ENCODE measurements at places on chromosomes 16 and 17.

- DNase-seq: no peak
These were observed 6.8 kb upstream of the FOXN1 start for GRCh38 chr17:28499364-28499664.

GRCh38 chr16:854808-855410 is 54.4 kb upstream of the GNG13 start:
- no peak for DNase-seq

DNA sequence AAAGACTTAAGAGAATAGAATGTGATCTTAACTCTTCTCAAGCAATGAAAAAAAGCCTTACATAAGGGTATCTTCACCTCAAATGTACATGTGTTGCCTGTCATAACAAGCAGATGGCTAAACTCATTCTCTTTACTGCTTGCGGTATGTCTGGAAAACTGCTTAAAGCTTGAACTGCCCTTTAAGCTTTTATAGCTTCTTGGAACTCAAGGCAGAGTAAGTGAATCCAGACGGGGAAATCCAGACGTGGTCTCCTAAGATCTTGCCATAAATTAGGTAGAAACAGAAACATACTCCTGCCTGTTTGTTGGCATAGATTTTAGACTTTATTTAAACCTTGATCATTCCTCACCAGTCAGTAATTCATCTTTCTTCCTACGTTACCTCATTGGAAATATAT is 19.6 kb downstream of the CLUAP1 start:
- DNase-seq: no peak

GRCh38 chr17:881778-882177 is 97.8 kb downstream of the NXN start:
- DNase-seq: no peak

- peak; percentile 37 for DNase-seq
These were observed 2.0 kb downstream of the PRSS33 start for GRCh38 chr16:2785101-2785991.

DNA sequence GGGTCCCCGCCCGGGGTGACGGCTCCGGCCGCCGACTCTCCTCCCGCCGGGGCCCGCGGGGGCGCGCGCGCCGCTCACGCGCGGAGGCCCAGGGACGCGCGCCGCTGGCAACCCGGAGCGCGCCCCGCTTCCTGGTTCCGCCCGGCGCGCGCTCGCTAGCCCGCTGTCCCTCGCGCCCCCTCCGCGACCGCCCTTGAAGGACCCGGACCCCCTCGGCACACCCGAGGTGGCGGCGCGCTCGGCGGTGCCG is at the start of gene STAT5B:
STAT5B (minus strand) TSS at position 33 of the 250 bp plus-strand sequence. CDS start 44,264 bp downstream, outside the sequence.
- peak; percentile 84 for DNase-seq

DNA sequence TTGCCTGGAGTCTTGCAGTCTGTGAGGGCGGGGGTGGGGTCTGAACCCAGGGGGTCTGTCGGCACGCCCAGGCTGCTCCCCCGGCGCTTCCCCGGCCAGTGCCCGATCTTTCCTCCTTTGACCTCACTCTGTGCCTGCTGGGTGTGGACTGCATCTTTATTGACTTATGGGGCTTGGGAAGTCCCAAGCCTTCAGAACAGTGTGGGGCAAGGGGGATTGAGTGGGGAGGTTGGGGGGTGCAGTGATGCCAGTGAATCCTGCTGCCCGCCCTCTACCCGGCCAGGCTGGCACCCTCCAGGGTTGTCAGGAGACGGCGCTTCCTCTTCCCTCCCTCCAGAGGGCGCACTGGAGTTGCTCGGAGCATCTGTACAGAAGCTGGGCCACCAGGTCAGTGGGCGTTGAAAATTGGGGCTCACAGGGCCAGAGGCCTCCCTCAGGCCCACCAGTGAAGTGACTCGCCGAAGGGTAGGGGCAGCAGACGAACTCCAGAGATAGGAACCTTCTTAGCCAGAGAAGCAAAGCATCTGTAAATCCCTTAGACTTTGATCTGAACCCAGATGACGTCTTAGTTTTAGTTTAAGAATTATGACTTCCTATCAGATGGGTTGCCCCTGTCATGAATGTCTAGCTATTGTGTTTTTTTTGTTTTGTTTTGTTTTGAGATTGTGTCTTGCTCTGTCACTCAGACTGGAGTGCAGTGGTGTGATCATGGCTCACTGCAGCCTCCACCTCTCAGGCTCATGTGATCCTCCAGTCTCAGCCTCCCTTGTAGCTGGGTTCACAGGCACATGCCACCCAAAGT is 184.8 kb upstream of the CIBAR2 start:
- no peak for DNase-seq

- no peak for DNase-seq
These were observed 23.2 kb upstream of the KLHL11 start for GRCh38 chr17:41888332-41888965.

DNA sequence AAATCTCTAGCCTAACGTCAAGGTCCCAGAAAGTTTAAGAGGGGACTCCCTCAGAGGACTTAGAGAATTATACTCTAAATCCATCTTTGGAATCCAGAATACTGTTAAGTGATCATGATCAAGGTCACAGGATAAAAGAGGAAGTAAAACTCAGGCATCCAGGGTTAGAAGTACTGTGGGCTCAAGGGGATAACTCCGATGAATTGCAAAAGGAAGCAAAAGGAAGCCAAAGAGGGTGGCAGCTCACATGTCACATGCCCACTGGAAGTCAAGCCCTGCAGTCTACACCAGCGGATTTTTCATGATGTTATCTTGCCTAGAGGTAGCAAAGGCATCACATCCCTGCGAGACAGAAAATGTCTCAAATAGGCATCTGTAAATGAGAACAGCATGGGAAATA is 3.8 kb downstream of the ZNF821 start:
- DNase-seq: no peak

GRCh38 chr17:17989618-17990017 is 17.0 kb downstream of the DRC3 start:
- DNase-seq: no peak

DNA sequence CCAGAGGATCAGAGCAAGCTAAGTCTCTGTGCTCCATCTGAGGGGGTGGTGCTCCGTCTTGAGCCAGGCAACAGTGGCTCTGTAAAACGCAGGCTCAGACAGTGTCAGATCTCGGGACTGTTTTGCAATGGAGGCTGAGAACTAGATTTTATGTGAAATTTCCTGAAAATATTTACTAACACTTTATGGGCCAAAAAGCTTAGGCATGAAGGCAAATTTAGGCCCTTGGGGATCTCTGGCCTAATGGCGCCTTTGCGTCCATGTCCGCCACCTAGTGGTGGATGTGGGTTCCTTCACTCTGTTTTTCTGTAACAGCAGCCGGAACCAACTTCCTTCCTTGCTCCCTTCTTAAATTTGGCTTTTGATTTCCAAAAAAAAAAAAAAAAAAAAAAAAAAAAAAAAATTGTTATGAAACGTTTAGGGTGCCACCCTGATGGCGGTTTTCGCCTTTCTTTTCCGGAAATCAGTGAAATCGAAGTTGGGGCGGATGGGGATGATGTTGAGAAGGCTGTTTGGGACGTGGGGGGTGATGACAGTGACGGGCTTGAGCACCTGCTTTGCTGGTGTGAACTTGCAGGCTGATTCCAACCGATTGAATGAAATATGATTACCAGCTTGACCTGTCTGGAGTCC is 14.0 kb upstream of the ELAC2 start:
- DNase-seq: peak; percentile 37

DNA sequence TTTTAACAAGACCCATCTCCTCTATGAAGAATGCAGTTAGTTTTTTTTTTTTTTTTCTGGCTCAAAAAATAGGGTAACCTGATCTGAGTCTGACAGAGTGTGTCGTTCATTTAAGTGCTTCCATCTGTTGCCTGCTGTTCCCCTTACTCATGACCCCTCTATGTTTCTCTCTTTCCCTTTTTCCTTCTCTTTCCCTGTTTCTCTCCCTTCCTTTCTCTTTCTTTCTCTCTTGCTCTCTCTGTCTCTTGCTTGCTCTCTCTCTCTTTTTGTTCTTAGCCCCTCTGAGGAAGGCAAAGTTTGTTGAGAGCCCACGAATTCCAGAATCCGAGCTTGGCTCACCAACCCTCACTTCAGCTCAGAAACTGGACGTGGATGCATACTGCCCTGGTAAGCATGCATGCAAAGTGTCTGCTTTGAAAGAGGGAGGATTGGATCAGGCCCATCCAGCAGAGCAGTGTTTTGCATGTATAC is 185.0 kb downstream of the TANC2 start:
- DNase-seq: peak; percentile 53

- DNase-seq: no peak
These were observed 719.7 kb upstream of the CDH8 start for GRCh38 chr16:62755938-62756337.

DNA sequence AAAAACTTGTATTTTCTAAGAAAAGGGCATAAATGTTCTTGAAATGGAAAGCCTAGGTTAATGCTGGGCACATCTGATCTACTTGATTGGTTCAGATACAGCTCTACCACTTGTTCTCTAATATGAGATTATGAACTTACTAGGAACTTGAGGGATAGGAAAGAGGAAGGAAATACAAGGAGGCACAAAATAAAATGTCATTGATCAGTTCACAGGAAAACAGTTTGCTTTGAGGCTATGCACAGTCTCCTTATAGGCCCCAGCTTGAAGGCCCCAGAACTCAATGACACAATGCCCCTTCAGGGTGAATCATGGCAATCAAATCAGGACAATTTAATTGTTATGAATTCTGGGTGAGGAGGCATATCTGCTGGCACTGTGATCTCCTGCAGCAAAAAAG is 27.1 kb downstream of the NXPH3 start:
- no peak for DNase-seq

DNA sequence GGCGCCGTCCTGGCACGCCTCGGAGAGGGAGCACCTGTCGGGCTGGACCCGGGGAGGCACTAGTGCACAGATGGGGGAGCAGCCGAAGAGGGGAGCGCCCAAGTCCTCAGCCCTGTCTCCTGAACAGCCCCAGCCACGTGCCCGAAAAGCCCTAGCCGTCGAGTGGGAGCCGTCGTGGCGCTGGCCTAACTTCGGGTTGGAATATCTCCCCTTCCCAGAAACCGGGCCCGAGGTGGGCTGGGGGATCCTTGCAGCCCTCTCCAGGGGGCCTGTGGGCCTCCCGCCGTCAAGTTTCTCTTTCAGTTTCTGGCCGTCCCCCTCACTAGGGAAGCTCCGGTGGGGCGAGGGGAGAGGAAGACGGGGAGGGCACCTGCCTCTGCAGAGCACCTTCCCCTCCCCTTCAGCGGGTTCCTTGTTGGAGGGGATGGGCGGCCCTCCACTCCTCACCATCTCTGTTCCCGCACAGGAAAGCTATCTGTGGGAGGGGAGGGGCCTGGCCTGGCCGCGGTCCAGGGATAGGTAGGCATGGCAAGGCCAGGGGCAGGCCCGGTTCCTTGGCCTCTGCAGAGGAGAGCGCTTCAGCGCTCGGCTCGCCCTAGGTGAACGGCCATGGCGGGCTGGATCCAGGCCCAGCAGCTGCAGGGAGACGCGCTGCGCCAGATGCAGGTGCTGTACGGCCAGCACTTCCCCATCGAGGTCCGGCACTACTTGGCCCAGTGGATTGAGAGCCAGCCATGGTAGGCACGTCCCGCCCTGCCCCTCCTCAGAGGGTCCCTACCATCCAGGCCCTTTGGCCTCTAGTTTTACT is 709 bp downstream of the STAT5A start:
- peak; percentile 48 for DNase-seq

DNA sequence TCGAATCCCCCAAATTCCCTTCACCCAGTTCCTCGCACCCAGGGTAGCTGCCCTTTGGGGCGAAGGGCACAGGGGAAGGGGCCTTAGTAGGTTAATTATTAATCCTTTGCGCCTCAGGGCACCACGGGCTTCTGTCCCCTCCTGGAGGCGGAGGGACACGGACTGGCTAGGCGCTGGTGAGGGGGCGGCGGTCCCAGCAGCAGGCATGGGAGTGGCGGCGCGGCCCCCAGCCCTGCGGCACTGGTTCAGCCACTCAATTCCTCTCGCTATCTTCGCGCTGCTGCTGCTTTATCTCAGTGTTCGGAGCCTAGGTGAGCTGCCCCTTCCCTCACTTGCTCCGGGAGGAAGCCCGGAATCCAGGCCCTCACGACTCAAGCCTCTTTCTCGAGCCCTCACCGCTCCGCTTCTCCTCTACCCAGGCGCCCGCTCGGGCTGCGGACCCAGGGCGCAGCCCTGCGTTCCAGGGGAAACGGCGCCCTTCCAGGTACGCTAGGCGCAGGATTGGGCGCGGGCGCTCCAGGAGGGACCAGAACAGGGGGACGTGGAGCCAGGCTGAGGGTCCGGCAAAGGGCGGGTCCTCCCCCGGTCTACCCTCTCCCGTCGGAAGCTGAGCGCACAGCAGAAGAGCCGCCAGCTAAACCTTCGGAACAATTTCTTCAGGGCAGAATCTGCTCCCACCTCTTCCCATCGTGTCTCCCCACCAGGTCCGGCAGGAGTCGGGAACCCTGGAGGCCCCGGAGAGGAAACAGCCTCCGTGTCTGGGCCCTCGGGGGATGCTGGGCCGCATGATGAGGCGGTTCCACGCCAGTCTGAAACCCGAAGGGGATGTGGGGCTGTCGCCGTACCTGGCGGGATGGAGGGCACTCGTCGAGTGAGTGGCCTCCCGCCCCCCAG is at the start of gene GLTPD2:
GLTPD2 (plus strand) TSS at position 158 of the 894 bp plus-strand sequence; CDS start at position 206, 48 bp downstream.
- DNase-seq: no peak

GRCh38 chr17:45287526-45288500 is 25.9 kb upstream of the SPATA32 start:
- DNase-seq: no peak

DNA sequence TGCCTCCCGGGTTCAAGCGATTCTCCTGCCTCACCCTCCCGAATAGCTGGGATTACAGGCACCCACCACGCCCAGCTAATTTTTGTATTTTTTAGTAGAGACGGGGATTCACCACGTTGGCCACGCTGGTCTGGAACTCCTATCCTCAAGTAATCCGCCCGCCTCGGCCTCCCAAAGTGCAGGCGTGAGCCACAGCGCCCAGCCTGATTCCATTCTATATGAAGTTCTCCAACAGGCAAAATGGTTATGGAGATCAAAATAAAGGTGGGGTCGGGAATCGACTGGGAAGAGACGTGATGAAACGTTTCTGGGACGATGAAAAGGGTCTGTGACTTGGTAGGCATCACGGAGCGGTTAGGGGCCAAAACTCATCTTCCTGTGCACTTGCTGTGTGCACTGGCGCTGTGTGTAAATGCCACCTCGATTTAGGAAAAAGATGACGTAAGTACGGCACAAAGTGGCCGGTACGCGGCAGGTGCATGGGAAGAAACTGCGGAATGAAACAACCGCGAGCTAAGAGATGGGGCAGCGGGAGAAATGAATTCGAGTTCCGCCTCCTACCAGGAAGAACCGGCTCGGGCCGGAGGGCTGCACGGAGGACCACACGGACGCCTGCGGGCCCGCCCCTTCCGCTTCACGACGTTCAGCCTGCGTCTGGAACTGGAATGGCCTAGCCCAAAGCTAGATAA is 1.6 kb downstream of the TP53 start:
- peak; percentile 94 for DNase-seq

DNA sequence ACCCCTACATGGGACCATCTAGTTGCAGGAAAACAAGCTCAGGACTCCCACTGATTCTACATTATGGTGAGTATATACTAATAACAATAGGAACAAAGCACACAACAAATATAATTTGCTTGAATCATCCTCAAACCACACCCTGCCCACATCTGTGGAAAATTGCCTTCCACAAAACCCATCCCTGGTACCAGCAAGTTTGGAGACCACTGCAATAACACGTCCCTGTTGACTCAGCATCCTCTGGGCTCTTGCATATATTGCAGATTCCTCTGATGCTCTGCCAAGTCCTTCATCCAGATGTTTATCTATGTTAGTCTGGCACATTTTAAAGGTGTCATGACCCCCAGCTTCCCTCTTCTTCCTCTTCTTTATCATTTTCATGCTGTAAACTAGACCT is 138.4 kb downstream of the PCTP start:
- DNase-seq: no peak
